ENCODE measurements at places on chromosomes 3 and 15.
A peak's percentile ranks its signal among the peaks of the same experiment; 100 is the strongest.

DNA sequence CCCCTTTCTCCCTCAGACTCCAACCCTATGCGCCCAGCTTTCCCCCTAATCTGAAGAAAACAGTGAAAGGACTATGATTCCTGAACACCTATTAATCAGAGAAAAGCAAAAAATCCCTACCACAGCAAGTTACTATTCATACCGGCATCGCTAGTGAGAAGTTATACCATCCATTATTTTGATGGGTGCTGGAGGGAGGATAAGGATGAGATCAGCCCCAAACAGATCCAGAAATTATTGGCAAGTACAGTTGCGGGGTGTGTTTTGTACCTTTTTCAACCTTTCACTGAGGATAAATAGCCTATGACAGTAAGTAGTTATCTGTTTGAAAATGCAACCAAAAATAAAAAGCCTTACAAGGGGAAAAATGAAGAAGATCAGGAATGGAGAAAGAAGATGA, 59.9 kb upstream of the ADAMTS9 start:
- H3K36me3 ChIP-seq = no peaks in the 10 kb centered on the region
- H3K27ac ChIP-seq = no peak overlapping the region
- no peaks in the 10 kb centered on the region for H3K4me1 ChIP-seq

- H3K27me3 ChIP-seq = no peaks in the 10 kb centered on the region
- no peaks in the 10 kb centered on the region for H3K36me3 ChIP-seq
- no peak overlapping the region for H3K27ac ChIP-seq
- no peaks in the 10 kb centered on the region for H3K4me1 ChIP-seq
- no peak for DNase-seq
Measured at GRCh38 chr3:106371221-106371970, 502.6 kb upstream of the CBLB start.

DNA sequence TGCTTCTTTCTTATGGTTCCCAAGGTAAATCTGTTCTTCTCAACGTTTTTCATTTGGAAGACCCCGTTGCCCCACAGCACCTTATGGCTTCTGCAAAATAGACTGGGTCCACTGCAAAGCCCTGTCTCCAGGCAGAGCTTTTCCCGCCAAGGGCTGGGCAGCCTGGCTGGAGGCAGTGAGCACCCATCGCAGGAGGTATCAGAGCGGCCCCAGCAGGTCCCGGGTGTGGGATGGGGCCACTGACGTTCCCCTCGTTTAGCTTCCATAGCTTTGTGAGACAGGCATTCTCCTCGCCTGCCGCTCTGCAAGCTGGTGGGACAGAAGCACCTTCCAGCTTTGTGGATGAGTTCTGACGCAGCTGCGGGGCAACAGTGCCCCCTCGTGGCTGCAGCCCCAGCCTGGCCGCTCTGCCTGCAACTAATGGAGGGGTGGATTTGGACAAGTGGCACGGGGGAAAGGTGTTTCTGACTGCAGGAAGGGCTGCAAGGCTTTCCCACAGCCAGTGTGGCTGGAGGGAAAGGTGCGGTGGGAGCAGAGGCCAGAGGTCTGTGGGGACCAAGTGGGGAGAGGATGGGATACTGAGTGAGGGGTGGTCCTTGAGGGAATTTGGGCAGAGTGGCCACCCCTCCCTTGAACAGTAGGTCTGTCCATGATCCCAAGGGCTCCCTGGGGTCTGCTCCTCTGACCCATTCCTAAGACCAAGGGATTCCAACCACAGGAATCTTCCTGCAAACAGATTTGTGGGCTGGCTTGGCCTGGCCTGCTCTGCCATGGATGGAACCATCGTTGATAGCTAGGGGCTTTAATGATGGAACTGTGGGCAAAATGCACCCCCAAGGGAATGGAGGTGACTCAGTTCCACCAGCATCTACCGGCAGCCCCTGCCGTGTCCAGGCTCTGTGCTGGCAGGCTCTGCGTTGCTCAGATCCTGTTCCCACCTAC, 99.4 kb downstream of the FBLN2 start:
- H3K4me3 ChIP-seq = no peak overlapping the region
- H3K36me3 ChIP-seq = no peaks in the 10 kb centered on the region
- H3K27ac ChIP-seq = no peak overlapping the region

DNA sequence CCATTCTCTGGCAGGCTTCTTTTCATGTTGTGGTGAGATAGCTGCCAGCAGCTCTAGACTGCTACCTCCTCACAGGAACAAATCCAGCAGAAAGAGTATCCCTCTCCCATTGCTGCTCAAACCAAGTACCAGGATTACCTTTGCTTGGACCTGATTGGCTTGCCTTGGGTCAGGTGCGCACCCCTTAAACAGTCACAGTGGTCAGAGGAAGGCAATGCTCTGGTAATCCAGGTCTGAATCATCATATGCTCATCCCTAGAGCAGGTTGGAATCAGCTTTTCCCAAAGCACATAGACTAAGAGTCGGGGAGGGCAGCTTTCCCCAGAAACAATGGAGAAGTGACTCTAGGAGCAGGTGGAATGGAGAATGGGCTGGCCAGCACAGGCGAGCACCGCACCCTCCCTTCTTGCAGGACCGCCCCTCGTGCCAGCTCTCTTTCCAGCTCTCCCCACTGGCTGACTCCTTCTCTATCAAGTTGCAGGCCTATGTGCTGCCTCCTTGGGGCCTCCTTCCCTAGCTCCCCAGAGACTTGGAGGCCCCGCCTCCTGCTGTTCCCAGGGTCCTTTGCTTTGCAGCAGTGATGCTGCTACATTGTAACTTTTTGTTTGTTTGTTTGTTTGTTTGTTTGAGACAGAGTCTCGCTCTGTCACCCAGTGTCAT, 29.9 kb upstream of the ADPGK start:
- H3K36me3 ChIP-seq = no peaks in the 10 kb centered on the region
- peaks cover 12% of the 10 kb centered on the region for H3K27me3 ChIP-seq
- no peak for DNase-seq
- no peaks in the 10 kb centered on the region for H3K4me1 ChIP-seq
- no peak overlapping the region for H3K4me3 ChIP-seq

DNA sequence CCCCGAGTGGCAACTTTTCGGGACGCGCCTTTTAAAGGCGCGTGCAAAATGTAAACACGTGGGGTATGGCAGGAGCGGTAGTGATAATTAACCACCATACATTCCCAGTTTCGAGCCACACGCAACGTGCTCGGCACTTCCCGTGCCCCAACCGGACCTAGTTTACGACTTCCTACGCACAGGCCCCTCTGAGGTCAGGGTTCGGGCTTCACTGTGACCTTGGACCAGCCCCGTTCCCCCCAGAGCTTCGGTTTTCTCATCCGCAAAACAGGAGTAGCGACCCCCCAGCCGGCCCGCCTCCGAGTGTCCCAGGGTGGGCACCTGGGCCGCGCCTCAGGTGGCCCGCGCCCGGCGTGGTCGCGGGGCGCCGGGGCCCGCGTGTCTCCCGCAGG, 451 bp downstream of the CHCHD4 start:
- no peak for DNase-seq
- peak overlapping the region; percentile 28 for H3K27ac ChIP-seq
- no peaks in the 10 kb centered on the region for H3K27me3 ChIP-seq
- H3K36me3 ChIP-seq = peaks cover 11% of the 10 kb centered on the region
- peak overlapping the region; percentile 89 for H3K4me3 ChIP-seq
